ENCODE measurements at places on chromosomes 12 and 14.

GRCh38 chr12:44224399-44225148, 388.7 kb downstream of the TMEM117 start:
- no peak for DNase-seq

DNA sequence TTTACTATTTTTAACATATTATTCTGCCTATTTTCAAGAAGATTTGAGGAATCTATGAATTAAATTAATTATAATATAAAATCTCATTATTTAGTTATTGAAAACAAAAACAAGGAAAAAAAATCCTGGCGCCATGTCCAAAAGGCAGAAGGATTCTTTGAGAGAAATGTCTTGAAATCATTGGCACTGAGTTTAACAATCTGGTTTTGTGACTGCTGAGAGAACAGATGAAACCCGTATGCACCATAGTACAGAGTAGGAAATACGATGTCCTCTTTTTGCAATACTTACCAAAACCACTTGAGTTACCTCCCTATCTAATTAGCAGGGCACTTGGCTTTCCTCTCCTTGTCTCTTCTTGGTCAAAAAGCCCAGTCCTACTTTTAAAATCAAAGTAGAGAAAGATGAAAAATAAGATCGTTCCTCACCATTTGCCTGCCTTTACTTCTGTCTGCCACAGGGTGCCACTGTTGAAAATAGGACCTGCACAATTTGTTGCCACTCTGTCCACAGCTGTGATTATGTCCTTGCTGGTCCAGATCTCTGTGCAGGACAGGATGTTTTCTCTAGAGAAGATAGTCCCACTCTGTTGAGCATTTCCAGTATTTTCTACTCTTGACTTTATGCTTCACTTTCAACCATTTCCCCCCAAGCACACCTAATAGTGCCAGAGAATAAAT, 179.7 kb downstream of the PDZRN4 start:
- no peak for DNase-seq

DNA sequence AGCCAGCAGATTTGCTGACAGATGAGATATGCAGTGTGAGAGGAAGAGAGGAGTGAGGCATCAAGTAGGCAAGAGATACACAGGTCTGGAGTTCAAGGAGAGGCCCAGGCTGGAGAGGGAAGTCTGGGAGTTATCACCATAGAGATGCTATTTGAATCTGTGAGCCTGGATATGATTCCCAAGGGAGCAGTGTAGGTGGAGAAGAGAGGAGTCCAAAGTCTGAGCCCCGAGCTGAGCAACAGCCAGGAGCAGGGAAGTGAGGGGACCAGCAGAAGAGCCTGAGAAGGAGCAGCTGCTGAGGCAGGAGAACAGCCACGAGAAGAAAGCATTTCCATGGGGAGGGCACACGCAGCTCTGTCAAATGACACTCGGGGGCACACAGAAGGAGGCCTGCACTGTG, 20.2 kb upstream of the NXPH4 start:
- no peak for DNase-seq

GRCh38 chr14:101947577-101947903, 16.8 kb upstream of the DYNC1H1 start:
- DNase-seq, result no peak

DNA sequence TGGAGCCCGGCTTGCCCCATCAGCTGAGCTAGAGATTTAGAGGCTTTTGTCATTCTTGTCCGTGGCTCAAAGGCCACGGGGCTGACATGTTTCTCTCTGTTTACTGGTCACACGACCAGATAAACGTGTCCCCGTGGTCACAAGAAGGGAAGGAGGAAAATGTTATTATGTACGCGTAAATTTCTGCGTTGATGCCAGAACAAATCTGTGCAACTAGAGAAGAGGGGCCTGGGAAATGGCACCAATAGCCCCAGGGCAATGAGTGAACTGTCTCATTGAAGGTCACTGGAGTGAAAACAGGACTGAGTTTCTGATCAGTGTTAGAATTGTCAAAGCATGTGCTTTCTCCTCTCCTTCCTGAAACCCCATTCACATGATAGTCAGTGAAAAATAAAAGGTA, 25.3 kb downstream of the OAS2 start:
- no peak for DNase-seq

- no peak for DNase-seq
Observed at GRCh38 chr12:96486751-96487613, 2.4 kb upstream of the CFAP54 start.

GRCh38 chr12:104522985-104523722, 66.4 kb downstream of the CHST11 start:
- no peak for DNase-seq

- DNase-seq, result no peak
Observed at GRCh38 chr12:67921286-67921685, 68.0 kb upstream of the IFNG-AS1 start.

DNA sequence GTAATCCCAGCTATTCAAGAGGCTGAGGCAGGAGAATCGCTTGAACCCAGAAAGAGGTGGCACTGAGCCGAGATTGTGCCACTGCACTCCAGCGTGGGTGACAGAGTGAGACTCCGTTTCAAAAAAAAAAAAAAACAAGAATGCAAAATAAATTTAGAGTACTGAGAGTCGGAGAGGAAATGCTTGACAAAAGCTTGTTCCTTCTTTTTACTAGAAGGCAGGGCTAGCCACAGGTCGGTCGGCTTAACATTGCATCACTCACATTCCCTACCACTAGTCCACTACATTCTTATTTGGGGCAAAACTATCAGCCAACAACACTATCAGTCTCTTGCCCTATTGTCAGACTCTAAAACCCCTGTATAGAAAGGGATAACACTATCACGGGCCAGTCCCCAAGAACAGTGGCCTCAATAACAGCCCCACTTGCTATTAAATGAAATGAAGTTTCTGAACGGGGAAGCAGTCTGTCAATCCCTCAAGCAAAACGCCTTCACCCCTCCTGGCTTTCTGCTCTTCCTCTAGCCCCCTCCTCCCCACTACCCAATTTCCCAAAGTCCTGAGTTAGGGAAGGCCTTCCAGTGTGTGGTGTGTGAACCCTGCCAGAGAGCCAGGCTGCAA, 1.0 kb downstream of the RNF41 start:
- no peak for DNase-seq

DNA sequence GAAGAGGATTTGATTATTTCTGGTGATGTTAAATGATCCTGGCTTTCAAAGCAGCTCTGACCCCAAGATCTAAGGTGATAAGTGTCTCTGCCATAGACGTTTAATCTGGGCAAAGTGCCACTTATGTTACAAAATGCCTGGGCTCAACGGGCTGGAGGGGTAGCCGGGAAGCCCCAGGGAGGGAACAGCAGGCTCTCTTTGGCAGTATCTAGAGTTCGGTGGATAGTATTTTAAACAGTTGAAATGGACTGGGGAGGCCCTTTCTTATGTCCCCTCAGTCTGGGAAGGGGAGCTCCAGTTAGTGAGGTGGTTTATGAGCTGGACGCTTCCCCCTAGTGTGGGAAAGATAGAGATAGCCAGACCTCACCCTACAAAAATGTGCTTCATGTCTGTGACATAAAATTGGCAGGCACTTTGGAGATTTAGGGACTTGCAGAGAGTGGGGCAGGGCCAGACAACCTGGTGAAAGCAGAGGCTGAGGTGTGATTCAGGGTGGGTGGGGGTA, 5.5 kb upstream of the HOXC11 start:
- DNase-seq, result no peak

DNA sequence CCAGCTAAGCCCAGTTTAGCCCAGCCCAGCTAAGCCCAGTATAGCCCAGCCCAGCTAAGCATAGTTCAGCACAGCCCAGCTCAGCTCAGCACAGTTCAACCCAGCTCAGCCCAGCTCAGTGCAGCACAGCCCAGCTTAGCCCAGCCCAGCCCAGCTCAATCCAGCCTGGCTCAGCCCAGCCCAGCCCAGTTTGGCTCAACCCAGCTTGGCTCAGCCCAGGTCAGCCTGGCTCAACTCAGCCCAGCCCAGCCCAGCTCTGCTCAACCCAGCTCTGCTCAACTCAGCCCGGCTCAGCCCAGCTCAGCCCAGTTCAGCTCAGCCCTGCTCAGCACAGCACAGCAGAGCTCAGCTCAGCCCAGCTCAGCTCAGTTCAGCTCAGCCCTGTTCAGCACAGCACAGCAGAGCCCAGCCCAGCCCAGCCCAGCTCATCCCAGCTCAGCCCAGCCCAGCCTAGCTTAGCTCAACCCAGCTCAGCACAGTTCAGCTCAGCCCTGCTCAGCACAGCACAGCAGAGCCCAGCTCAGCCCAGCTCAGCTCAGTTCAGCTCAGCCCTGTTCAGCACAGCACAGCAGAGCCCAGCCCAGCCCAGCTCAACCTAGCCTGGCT, 330.9 kb downstream of the TMEM121 start:
- DNase-seq, result no peak

GRCh38 chr12:100926669-100927248, 132.2 kb downstream of the ANO4 start:
- no peak for DNase-seq

GRCh38 chr12:15709551-15709950, 79.6 kb downstream of the EPS8 start:
- no peak for DNase-seq

GRCh38 chr14:86802726-86803125, 1190.3 kb downstream of the GALC start:
- DNase-seq, result no peak

- DNase-seq, result no peak
Observed at GRCh38 chr12:57241402-57242310, 9.3 kb downstream of the STAC3 start.

GRCh38 chr14:99534863-99535262, 53.7 kb downstream of the CCNK start:
- no peak for DNase-seq

All from T-helper 22 cell (primary cell).